Cardiac muscle cell (in vitro differentiated cells and primary cell): ENCODE measurements at places on chromosomes 4 and X. TPM values are rescaled to one million over a fixed set of nuclear protein-coding genes. Genes with fewer than 3 reads are reported as not detected.

PHOX2B gene
- not detected in 2 replicates for polyA plus RNA-seq

GABRG1 gene
- polyA plus RNA-seq, result not detected in 2 replicates

USP17L15 gene
- not detected in 2 replicates for polyA plus RNA-seq

GRCh38 chr4:15153662-15154061 is 151.4 kb downstream of the CPEB2 start:
- DNase-seq, result peak; percentile 73
- H3K4me3 ChIP-seq, result no peak overlapping the region
- no peaks in the 10 kb centered on the region for H3K36me3 ChIP-seq
- no peak overlapping the region for H3K27ac ChIP-seq
- peaks cover 15% of the 10 kb centered on the region for H3K4me1 ChIP-seq

DNA sequence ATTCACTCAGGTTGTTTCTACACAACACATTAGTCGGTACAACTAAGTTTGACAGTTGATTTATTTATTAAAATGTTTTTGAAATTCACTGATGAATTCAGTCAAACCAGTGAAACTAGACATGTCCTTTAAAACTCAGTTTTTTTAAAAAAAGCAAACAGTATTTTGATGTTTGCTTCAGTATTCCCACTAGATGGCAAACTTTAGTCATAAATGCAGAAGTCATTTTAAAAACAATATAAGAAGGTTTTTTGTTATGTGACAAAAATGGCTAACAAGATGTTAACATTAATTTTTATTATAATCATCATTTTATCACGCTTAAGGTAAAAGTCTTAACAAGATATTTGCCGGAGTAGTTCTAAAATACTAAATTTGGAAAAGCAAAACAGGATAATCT is 1337.8 kb upstream of the DIAPH2 start:
- H3K4me3 ChIP-seq, result no peak overlapping the region
- no peaks in the 10 kb centered on the region for H3K27me3 ChIP-seq
- DNase-seq, result no peak
- H3K27ac ChIP-seq, result no peak overlapping the region
